ENCODE measurements at places on chromosomes 5 and 9.

DNA sequence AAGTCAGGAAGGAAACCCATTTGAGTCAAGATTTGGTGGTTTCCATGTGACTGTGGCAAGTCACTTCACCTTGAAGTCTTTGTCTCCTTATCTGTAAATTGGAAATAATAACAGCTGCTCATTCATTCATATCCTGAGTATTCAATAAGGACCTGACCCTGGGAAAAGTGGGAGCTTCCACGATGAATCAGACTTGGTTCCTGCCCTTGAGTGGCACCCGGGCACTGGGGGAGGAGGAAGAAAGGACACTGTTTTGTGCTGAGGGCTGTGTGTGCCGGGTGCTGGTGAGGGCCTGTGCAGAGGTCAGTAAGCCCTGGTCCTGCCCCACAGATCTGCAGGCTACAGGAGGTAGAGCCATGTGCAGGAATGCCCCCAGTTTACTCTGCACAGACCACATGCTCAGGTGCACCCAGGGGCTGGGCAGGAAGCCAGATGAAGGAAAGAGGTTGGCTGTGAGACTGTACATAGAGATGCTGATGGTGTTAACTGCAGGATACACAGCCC lies 6.8 kb downstream of the NDST1 start:
- DNase-seq: no peak

DNA sequence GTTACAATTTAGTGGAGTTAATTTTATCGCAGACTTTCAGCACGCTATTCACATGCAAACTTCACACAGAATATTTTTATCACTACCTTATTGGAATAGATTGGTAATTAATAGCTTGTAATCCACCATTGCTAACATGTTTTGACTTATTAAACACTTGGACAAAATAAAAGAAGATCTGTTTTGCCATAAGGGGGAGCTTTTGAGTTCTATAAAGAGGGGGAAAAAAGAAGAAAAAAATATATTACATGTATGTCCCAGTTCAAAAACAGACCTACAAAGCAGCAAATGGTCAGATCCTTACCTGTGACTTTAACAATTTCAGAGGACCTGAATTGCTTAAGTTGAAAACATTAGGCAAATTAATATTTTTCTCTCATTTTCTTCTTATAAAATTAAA lies 1.2 kb upstream of the PAPPA start:
- no peak for DNase-seq

DNA sequence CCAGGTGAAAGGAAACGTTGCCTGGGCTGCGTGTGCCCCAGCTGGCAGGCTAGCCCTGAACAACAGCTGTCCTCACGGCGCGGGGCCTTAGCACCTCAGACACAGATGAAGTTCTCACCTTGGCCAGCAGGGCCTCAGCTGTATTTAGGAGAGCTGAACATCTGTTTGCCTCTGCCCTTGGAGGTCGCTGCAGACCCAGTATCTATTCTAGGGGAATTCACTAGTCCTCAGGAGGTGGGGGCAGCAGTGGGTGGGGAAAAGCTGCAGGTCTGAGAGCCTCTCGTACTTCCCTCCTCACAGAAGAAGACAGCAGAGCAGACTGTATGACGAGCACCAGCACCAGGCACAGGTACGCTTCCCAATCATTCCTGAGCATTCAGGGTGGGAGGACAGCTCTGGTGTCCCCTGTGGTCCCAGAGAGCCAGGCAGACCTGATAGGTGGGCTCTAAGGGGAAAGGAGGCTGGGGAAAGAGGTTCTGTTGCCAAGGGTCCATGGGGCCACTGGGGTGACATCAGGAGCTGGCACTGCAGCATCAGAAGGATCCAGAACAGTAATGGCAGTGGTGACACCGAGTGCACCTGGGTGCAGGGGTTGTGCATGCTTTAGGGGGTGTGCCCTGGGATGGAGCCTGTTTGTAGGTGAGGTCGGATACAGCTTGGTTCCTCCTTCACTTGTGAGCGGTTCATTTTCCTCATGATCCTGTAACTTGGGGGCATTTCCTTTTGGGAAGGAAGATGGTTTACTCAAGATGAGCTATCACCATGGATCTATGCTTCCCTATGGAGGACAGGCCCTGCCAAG lies 13.8 kb downstream of the CD74 start:
- DNase-seq: no peak

DNA sequence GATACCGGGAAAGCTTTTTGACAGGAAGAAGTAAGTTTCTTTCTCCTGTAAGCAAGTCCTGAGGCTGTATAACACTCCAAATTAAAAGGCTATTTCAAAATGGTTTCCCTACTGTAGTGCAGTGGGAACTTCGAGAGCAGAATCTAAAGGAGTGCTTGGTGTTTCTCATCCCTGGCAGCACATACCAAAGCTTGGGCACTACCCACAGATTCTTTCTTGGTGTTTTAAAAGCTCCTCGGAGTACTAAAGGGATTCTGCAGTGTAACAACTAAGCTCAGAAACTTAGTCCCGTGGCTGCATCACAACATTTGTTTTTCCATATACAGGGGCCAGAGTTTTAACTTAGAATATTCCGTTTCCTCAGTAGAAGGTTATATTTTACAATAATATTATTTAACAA lies 5.6 kb upstream of the APC start:
- no peak for DNase-seq

DNA sequence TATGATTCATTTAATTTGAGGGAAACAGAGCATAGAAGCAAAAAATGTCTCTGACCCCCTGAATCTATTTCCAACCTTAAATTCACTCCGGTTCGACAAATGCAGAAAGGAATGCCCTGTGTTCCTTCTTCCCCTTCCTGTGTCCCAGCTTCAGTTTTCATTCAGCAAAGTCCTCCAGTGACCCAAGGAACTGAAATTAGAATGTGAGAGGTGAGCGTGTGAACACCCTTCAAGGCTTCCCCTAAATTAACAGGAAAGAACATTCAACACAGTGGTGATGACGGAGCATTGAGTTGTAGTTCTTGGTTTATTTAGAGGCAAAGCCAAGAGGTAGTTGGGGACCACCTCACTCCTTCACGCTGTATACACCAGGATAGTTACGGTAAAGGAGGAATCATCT lies 97.6 kb upstream of the CTSL start:
- no peak for DNase-seq

GRCh38 chr5:97534166-97534565 lies 351.1 kb upstream of the RIOK2 start:
- DNase-seq: no peak

GRCh38 chr5:82313016-82313415 lies 34.9 kb upstream of the RPS23 start:
- DNase-seq: no peak

- no peak for DNase-seq
Measured at GRCh38 chr9:95116002-95116807, 201.3 kb downstream of the FANCC start.

- no peak for DNase-seq
Measured at GRCh38 chr9:71796100-71796767, 27.9 kb upstream of the CEMIP2 start.

DNA sequence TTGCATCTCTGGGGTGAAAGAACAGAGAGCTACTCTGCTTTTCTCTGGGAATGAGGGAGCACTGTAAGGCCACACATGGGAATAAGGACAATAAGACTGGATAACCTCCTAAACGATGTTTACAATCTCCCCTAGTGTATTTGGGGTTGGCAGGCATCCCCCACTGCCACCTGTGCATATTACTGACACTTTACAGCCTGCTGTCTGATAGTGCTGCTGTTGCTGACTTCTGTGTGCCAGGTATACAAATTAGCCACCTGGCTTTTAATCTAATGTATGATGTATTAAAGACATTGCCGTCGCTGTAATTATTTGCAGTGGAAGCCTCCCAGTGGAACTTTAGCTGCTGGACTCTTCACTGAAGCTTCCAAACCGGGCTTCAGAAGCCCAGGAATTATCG lies 4.4 kb upstream of the SHISAL2B start:
- no peak for DNase-seq

DNA sequence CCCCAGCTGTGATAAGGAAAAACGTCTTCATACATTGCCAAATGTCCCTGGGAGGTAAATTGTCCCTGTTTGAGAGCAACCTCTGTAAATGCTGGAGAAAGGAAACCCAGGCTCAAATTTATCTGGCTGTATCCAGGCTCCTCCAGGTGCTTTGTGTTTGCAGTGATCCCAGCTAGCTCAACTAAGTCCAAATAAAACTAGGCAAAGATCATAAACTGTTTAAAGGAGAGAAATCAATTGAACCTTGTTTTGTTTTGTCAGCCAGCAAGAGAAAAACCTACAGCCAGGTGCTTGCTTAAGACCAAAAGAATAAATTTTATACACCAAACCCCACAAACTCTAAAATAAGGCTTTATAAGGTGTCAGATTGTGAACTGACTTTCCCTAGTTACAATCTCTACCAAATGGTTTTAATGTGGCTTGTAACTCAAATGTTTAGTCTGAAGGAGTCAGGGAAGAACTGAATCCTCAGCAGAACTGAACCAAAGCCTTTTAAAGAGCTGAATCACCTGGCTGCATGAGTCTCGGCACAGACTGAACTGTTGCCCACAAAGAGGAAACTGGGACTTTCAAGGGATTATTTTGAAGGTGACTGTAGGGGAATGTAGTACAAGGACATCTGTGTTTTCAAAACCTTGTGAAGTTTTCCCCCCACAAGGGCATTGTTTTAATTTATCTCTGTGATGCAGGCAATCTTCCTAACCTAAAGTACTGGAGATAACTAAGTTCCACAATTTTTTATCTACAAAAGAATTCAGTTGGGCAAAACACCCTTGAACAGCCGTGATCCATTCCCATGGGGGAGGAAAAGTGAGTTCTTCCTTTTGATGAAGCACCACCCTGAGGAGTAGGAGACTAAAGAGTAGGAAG lies 201.7 kb upstream of the TARS1 start:
- DNase-seq: no peak

DNA sequence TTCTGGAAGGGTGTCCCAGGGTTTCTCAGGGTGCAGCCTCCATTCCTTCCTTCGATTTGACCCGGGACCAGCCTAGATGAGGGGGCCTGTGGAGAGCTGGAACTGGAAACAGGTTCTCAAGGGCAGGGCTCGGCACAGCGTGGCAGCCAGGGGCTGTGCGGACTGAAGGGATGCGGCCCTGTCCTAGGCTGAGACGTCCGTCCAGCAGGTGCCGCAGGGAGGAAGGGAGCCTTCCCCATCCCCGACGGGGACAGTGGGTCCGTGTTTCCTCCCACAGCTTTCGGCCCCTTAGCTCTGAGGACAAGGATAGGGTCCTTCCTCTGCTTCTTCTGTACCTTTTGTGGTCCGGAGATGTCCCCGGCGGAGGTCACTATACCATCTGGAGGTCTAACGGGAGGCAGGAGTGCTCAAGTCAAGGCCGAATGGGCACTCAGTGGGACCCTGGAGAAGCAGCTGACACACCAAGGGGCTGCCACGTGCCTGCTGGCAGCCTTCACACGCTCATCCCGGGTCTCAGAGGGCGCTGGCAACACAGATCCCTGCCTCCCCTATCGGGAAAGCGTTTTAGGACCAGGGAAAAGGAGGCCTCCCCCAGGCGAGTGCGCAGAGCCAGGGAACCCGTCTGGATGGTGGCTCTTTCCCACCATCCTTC lies 49.9 kb downstream of the USP20 start:
- DNase-seq: no peak
